ENCODE measurements at places on chromosomes 5 and 9.

- no peak for DNase-seq
Observed at GRCh38 chr9:90088434-90088833, 483.6 kb downstream of the GADD45G start.

- no peak for DNase-seq
Observed at GRCh38 chr5:139725073-139725830, 70.4 kb upstream of the PSD2 start.

GRCh38 chr9:13369431-13369830 is 89.9 kb upstream of the MPDZ start:
- DNase-seq: no peak

- no peak for DNase-seq
Observed at GRCh38 chr5:125113328-125113727, 366.9 kb upstream of the ZNF608 start.

DNA sequence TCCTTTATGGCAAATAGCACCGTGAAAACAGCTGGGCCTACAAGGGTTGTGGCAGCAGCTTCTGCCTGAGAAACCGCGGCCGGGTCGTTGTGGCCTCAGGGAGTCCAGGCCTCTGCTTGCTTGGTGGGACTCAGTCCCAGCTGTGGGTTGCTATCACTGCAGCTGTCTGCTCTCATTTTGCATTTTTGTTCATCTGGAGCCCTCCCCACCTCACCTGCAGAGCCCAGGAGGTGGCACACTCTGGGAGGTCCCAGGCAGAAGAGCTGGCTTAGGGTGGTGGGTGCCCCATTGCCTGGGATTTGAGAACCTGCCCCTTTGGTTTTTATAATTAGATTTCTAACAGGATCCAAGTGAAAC is 138.4 kb downstream of the GADD45G start:
- DNase-seq: peak; percentile 1

DNA sequence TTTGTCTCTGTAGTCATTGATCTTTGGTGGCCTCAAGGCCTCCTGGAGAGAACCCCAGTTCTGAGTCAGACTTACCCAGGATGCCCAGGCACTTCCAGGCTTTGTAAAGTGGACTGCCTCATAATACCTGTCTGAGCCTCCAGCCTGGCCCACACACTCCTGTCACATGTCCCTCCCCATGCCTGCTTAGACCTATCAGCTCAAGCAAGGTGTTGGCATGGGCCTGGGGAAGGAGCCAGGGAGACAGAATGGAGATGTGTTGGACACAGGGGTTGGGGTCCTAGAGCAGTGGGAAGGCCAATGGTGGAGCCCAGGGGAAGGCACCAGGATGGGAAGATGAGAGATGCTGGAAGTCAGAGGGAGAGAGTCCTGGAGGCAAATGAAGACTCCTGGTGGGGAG is 136.2 kb downstream of the CFAP90 start:
- no peak for DNase-seq

DNA sequence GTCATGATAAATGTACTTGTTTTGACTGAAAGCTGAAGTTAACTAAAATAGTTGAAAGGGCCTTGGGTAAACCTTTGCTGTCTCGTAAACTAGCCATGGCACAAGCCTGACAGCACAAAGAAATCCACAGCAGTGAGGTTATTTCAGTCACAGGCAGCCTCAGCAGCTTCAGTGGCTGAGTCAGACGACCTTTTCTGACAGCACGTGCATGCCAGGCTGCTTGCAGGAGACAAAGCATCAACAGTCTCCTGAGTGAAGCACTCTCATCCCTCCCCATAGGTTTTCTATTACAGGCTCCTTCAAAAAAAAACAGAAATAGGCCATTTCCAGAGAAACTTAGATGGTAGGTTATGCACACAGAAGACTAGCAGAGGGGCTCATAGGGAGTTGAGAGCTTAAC is 34.6 kb downstream of the OXCT1 start:
- DNase-seq: no peak

GRCh38 chr9:74838351-74838750 is 49.4 kb downstream of the TRPM6 start:
- DNase-seq: no peak

GRCh38 chr5:53331463-53331862 is 149.0 kb upstream of the FST start:
- no peak for DNase-seq

DNA sequence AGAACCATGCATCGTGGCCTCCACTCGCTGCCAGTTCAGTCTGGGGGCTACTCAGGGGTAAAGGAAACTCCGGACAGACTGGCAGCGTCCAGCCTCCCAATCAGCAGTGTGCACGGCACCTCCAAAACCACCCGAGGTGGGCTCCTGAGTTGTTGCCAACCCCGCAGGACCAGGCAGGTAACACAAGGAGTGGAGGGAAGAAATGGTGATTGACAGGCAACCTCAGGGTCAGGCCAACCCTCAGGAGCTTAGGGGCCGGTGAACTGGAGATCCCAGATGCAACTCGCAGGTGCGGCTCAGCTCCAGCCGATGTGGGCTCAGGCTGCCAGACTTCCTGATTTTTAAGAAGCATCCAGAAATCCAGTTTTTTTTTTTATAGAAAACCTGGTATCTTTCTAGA is 37.3 kb upstream of the AKNA start:
- DNase-seq: no peak

GRCh38 chr5:16870878-16871277 is 65.2 kb downstream of the MYO10 start:
- no peak for DNase-seq

- DNase-seq: no peak
Observed at GRCh38 chr9:70120834-70121510, 77.3 kb downstream of the MAMDC2 start.

- DNase-seq: no peak
Observed at GRCh38 chr9:34710023-34710422, at the start of gene CCL21. Gene CCL21, minus strand, starts transcription at chr9:34710136. Its CDS starts 70 bp downstream, at chr9:34710066.

GRCh38 chr9:86353655-86354010 is 577 bp downstream of the TUT7 start:
- no peak for DNase-seq

- DNase-seq: no peak
Observed at GRCh38 chr9:130193103-130193502, 20.9 kb downstream of the NCS1 start.

- DNase-seq: no peak
Observed at GRCh38 chr5:154956712-154957111, 15.8 kb downstream of the MRPL22 start.

DNA sequence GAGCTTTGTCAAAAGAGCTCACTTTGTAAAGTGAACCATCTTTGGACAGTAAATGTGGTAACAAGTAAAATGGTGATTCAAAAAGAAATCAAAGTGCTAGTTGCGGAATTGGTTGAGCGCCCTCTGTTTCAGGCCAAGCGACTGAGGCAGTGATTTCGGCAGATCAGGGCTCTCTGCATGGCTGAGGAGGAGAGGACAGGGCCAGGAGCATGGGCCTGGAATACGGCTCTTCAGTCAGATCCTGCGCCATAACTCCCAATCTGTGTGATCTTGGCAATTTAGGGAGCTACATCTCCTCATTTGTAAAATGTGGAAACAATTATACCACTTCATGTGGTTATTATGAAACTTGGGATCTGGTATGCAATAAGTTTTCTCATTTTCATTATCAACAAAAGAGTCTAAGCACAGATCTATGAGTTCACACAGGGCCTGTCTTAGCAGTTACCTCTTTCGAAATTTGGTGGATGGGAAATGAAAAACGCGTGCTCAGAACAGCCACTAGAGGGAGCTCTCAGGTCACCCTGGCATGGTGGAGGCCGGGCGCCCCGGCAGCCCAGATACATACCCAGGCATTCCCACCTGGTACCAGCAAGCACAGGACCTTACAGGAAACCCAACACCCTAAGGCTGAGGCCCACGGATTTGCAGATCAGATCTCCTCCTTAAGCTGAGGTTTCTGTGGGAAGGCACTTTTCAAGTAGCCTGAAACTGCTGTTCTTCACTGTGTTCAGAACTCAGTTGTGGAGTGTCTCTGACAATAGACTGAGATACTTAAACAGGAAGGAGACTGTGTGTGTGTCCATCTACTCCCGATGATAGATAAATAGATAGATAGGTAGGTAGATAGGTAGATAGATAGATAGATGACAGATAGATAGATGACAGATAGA is 303.7 kb downstream of the RAB3C start:
- DNase-seq: peak; percentile 11

DNA sequence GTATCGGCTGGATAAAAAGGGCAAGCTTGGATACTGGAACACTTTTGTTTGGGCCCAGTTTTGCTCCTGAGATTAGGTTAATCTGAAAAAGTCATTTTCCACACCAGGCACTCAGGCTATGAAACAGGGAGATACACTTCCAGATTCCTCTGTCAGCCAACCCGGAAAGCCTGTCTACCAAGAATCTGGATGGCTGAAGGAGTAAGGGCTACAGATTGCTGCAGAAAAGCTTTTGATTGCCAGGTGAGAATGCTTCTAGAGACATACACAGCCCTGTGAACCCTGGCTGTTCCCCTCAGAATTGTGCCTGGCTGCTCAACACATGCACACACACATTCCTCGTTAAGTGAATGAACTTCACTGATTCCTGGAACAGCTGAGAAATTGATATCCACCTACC is 114.4 kb downstream of the PSD2 start:
- no peak for DNase-seq

GRCh38 chr5:44332285-44332971 is 56.8 kb downstream of the FGF10 start:
- DNase-seq: no peak

Measured in T-helper 22 cell (primary cell).